ENCODE measurements at places on chromosomes 3 and 15. TPM values are rescaled to one million over a fixed set of nuclear protein-coding genes. Genes with fewer than 3 reads are reported as not detected.

The TGM4 gene
- 0.14 TPM for total RNA-seq

The TMEM45A gene
- 9.0 TPM for total RNA-seq

GRCh38 chr3:63940389-63940757, 28.2 kb upstream of the SCAANT1 start:
- no peak for DNase-seq

DNA sequence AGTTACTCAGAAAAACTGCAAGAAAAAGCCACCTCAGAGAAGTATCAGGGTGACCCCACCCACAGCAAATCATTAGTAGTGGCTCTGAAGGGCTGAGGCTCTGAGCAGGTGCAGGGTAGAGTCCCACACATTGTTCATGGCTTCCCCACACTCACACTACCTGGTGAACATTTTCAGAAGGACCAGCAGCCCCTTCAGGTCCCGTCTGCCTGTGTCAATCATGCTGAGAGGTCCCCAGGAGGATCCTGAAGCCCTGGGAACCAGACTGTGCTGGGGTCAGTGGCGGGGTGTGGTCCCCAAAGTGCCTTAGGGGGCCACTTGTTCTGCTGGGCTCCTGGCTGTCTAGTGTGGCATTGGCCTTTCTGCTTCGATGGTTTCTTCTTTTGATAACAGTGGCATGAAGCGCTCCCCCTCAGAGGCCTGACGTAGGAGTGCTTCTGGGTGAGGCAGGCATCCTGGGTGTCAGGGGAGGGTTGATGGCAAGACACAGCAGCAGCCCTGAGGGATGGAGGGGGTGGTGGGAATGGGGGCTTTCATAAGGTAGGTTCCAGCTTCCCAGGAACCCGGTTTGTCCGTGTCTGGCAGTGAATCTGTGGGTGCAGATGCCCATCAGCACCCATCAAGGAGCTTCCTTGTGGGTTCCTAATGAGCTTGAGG, 19.0 kb upstream of the FANCD2 start:
- DNase-seq = no peak

GRCh38 chr3:29822071-29822470, 541.2 kb downstream of the RBMS3 start:
- DNase-seq = peak; percentile 37
